8988T (cell line): ENCODE measurements at places on chromosomes 5 and 9.

- no peak for DNase-seq
These were observed 42.6 kb downstream of the MLLT3 start for GRCh38 chr9:20579524-20580314.

- no peak for DNase-seq
These were observed 312.4 kb downstream of the DOCK8 start for GRCh38 chr9:526904-527591.

- no peak for DNase-seq
These were observed 287.9 kb upstream of the ZNF608 start for GRCh38 chr5:125034331-125034730.

- peak; percentile 24 for DNase-seq
These were observed 77.0 kb upstream of the ZFAND5 start for GRCh38 chr9:72441848-72442607.

DNA sequence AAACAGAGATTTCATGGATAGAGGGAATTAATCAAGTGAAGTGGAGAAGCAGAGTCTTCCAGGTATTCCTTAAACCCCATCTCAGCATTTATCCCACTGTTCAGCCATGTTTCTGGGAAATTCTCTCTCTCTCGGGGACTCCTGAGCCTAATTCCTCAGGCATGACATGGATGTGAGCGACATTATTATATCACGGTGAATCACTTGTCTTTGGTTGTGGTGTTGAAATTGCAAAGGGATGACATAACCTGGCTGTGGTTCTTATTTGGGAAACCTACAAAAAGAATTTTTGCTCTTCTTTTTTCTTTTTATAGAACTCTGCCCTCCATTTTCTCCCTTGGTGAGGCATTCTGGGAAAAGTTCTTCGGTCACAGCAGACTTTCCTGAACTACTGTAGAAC, 457.9 kb upstream of the PTGER4 start:
- DNase-seq, result no peak

DNA sequence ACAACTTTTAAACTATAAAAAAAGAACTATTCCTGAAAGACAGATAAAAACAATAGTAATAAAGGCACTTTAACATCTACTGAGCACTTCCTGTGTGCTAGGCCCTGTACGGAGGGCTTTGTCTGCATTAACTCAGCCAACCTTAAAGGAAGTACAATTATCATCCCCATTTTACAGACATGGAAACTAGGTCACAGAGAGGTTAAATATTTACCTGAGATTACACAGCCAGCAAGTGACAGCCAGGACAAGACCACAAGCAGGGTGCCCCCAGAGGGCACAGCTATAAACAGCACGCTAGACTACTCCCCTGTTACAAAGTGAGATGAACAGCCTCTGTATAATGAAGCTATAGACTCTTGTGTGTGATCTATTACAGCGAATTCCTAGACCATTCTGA, 25.5 kb downstream of the DDX31 start:
- no peak for DNase-seq

DNA sequence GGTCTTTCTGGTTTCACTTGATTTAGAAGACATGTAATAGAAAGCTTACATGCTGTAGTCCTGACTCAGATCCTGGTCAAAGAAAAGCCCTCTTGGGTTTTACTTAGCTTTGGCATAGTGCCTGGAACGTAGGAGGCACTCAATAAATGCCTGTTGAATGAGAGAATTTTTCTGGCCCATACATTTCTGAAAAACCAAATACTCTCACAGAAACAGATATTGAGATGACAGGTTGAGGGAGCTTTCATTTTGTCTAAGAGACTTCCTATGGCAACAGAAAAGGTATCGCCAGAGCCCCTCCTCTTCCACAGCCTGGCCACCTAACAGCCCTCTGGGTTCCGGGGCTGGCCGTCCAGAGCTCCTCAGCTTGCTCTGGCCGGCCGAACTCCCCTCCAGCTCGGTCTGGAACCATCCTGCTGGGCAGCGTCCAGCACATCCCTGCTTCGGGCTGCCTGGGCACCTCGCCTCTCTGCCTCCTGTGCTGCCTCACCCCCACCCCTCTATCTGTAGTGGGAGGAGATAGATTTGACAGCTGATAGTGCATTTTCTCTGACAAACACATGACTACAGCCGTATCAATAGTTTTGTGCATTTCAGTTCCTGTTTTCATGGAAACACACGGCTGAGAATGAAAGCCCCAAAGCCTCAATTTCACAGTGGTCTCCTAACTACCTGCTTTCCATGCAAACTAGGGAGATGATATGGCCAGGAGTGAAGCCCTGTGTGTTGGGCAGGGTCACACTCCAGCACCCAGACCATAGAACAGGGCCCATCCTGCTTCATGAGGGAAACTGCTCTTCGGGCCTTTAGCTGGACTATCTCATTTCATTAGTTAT, 1.1 kb downstream of the IL4 start:
- DNase-seq, result peak; percentile 56

DNA sequence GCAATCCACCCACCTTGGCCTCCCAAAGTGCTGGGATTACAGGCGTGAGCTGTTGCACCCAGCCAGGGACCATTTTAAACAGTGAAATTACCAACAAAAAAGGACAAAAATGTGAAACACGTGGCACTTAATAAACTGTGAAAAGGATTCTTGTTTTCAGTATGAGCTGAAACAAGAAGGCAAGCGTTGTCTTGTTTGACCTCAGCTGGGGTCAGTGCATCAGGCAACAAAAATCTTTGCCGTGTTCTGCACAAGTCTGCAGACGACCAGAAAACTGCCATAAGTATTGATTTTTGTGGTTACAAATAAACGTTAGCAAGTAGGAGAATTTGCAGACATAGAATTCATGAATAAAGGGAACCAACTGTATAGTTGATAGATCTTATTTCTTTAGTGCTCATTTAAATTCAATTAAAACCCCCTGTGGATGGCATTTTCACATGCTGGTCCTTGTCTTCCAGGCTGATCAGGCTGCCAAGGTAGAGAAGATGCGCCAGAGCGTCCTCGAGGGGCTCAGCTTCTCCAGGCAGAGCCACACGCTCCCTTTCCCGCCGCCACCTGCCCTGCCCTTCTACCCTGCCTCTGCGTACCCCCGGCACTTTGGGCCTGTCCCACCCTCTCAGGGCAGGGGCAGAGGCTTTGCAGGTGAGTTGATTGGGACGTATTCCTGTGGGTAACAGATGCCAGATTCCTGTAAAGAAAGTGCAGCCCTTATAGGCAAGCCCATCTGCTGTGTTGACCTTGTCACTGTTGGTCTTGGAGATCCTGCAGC, 18.8 kb upstream of the PHF2 start:
- DNase-seq, result no peak

DNA sequence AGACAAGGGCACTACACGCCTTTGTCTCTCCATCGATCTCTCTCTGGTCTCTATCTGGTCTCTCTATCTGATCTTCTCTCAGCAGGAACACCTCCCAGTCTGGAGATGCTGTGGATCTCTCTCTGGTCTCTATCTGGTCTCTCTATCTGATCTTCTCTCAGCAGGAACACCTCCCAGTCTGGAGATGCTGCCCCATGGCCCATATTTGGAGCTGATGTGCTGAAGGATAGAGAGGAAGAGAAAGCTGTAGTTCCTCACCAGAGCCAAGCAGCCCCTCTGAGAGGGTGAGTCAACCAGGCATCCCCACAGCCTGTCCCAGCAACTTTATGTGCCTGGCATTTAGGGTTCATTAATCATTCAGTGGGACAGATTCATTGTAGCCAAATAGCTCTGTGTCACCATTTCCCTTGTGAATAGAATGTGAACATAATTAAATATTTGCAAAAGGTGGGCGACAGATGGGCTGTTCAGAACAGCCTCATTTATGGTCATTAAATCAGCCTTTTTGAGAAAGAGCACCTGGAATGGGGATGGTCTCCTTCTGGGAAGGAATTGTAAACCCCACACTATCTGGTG, 189.3 kb upstream of the MAST4 start:
- no peak for DNase-seq

DNA sequence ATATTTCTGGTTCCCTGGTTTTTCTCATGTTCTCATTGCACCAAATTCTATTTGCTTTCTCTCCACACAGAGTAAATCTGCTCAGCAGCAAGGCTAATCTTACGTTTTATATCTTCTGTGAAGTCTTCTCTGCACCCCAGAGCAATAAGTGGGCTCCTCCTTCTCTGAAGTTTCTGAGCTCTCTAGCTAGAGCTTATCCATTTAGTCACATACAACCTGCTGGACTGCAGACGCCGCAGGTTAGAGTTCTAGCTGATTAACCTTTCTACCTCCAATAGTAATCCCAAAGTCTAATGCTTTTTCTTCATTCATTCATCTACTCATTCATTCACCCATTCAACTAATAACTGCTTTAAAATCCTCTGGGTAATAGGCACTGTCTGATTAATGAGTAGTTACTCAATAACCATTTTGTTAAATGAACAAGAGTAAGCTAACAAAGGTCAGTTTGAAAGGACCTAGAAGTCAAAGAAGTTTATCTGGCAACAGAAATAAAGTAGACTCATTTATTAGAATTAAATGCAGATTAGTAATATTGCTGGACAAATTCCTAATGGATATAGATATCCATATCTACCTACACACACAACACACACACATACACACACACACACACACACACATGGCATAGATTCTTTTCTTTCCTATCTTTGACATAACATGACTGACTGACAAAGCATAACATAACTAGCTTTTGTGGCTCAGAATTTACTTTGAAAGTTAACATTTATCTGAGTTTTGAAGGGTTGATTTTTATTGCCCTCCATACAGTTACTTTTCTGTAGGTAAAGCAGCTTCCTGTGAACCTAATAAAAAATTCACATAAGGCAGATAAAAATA, 984.6 kb upstream of the SEMA6A start:
- DNase-seq, result no peak

- no peak for DNase-seq
These were observed 27.7 kb downstream of the PCSK5 start for GRCh38 chr9:75918154-75918553.

DNA sequence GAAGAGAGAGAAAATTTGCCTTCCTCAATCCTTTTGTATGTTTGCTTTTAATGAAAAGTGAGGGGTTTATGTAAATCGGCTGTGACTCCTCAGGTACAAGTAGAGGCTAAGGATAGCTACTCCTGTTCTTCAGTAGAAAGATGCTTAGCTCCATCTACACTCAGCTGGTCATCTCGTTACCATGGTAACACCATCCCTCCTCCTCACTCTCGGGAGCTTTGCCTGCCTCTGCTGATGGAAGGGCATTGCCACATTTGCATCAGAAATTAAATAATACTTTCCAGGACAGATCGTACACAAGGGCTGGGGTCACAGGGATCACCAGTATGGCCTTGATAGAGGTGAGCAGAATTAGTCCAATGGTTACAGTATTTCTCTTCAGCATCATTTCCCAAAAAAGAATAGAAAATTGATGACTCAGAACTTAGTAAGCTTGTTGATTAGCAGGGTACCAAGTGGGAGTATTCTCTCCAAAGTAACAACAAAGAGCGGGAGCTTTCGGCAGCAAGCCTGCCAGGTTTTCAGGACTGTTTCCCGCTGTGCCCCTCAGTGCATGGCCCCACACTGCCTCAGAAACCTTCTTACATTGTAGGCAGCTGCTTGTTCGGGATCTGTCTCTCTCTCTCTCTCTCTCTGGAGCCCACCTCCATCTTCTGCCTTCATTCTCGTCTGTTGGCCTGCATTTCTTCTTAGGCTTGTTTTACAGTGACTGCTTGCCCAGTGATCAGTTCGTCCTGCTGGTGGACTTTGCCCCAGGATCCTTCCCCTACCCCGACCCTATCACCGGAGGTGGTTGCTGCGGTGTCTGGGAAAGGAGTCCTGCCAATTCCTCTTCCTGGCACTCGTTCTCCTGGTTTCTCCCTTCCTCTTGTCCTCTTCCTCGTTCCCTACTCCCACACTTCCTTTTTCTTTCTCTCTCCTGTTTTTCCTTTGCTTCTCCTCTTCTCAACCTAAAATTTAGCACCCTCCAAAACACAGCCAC, 51.9 kb upstream of the SNAPC3 start:
- no peak for DNase-seq

GRCh38 chr5:93607367-93608258, 24.6 kb downstream of the NR2F1 start:
- DNase-seq, result no peak

DNA sequence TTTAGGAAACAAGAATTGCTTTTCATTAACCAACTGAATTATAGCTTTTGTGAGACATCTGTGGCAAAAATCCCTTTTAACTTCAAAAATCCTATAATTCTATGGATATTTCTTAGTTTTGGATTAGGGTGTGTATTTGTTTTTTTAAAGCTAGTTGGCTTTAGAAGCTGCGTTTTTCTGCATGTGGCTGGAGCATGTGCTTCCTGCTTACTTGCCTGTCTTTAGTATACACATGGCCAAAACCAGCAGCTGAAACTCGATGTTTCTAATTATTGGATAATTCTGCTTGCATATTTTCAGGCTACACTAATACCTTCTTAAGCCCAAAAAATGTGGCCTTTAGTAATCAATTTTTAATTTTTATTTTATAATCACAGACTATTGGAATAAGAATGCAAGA, 8.9 kb downstream of the RECK start:
- DNase-seq, result no peak

DNA sequence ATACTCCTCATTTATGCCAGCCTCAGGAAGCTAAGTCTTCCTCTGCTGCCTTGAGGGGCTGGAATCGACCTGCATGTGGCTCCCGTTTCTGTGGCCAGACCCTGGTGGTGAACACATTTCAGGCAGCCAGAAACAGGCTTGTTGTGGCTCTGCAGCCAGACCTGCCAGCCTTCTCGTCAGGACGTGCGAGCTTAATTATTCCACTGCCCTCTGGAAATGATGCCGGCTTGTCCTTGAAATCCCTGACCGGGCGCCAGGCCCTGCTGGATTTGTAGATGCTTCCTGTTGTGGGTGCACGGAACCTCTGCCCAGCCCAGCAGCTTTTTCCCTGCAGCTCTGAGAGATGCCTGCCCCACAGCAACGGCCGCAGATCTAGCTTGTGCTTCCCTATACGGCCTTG, 41.6 kb downstream of the PDZD2 start:
- DNase-seq, result no peak

DNA sequence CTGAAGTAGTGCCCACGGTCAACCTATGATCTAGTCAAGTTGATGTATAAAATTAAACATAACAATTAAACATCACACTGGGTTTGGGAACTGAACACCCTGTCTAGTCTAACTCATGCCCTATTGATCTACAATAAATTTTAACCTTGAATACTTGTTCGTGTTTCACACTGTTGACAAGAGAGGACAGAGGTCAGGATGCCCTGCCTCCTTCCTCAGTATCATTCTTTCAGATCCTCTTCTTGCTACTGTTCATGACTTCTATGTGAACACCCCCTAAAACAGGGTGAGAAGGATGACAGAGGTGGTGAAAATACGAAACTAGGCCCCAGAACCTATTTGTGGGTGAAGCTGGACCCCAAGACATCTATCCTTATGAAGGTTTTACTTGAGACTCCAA, 8.1 kb upstream of the MAT2B start:
- DNase-seq, result no peak

DNA sequence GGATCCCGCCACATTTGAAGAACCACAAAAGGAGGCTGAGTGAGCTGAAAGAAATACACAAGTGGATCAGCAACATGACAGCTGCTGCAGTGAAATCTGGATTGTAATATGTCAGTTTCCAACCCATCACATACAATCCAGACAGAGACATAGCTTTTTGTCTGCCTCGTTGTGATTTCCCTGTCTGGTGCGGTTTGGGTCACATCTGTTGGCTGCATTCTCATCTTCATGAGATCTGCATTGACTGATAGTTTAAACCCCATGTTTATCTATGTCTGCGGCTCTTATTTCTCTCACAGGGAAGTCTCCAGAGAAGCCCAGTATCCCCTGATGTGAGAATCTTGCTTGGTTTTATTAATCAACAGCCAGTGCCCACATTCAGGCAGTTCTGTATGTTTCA, 403.1 kb upstream of the ZNF608 start:
- no peak for DNase-seq

- DNase-seq, result no peak
These were observed 21.8 kb upstream of the SARDH start for GRCh38 chr9:133759946-133760345.
